ENCODE measurements at places on chromosomes 1 and 21.

- DNase-seq: no peak
Measured at GRCh38 chr1:28249013-28249865, 10.1 kb upstream of the SESN2 start.

DNA sequence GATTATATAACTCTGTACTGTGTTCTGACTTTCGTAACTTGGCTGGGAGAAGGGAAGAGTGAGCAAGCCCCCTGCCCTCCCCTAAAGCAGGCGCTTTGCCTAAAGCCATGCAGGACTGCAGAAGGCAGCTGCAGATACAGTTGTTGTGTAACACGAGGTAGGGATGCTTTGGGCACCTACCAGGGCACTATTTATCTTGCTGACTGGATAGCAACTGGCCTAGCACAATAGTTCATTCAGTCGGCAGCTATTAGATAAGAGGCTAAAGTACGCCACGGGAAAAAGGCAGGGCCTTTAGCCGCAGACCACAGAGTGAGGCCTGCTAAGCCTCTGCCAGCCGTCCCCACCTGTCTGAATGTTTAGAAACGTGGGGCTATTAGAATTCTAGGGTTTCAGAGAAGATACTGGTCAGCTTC, 80.9 kb downstream of the TTC3 start:
- no peak for DNase-seq

DNA sequence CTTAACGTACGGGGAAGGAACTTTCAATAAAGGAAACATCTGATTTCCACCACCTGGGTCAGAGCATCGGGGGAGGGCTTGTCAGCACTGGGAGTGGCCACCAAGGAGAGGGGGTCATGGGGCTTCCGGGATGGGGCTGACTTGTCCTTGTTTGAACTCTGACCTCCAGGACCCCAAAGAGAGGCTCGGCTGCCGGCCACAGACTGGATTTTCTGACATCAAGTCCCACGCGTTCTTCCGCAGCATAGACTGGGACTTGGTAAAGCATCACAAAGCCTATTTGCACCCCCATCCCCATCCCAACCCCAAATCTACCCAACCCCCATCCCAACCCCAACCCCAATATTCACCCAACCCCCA, 19.5 kb downstream of the FAAP20 start:
- DNase-seq: no peak

DNA sequence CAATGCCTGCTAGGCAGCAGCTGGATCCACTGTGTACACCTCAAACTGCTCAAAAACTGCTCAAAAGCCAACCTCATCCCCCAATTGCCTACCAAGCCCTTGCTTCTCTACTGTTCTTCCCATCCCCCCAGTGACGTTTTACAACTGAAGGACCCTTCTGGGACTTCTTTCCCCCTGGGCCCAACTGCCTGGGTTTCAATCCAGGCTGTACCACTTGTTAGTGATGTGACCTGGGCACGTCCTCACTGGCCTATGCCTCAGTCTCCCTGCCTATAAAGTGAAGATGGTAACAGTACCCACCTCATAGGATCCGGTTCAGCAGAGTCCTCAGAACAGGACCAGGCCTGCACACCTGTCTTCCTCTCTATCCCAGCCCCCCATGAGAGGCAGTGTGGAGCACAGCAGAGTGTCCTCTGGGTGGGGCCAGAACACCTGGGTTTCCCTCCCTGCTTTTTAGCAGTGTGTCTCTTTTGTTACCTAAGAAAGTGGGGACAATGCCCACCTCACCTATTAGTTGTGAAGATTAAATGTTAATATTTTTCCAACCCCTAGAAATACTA, 1.9 kb upstream of the TEKT2 start:
- no peak for DNase-seq

DNA sequence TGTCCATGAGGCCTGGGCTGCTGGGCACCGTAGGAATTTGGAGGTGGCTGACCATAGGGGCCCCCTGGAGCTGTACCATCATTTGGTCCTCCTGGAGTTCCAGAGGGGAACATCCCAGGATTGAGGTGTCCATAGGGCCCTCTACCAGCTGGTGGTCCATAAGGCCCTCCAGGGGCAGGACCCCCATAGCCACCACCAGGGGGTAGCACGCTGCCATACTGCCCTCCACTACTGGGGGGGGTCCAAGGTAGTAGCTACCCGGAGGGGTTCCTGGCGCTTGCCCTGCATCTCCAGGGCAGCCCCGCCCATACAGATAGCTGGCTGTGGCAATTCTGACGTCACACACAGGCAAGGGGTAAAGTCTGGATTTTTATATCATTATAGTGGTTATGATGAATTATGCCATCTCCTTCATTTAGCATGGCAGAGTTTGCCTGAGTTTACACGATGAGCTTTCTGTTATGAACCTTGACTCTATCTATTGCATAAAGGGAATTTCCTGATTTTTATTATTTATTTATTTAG, 13.2 kb downstream of the MDM4 start:
- DNase-seq: no peak

DNA sequence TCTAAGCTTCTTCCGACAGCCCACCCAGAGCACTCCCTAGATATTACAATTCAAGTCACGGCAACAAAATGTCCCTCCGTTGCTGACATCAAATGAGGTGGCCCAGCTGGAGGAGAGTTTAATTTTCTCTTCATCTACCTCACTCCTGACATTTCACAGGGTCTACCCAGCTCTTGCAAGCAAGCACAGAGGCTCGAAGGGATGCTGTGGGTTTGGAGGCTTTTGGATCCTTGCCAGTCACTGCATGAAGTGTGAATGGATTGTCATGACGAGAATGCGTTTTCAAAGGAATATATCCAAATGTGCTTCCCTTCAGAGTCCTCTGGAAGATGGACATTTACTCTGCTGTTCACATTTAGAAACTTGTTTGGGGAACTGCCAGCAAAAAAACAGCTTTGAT, 33.5 kb downstream of the CAPN8 start:
- DNase-seq: no peak

DNA sequence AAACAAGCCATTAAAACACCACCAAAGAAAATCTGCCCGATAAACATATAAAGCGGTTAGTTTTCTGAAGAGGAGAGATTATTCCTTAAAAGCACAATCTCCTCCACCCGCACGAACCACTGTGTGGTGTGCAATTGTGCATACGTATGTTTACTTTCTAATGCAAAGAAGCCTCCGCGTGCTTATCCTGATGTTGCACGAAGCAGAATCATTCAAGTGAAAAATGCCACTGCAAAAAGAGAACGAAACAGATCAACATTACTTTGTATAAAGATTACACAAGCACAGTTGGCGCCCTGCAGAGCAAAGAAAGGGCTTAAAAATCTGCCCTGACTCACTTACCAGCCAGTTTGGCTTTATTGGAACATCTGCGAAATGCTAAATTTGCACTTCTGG, 166.8 kb downstream of the ZNF281 start:
- DNase-seq: no peak
